Stimulated activated CD4-positive, alpha-beta T cell treated with anti-CD3 and anti-CD28 coated beads, Interleukin-15, amount 100 ng/mL, for 1 hour (primary cell): ENCODE measurements at places on chromosomes 1 and 21.

- no peak for DNase-seq
Observed at GRCh38 chr1:47559944-47560695, 122.3 kb downstream of the FOXD2 start.

DNA sequence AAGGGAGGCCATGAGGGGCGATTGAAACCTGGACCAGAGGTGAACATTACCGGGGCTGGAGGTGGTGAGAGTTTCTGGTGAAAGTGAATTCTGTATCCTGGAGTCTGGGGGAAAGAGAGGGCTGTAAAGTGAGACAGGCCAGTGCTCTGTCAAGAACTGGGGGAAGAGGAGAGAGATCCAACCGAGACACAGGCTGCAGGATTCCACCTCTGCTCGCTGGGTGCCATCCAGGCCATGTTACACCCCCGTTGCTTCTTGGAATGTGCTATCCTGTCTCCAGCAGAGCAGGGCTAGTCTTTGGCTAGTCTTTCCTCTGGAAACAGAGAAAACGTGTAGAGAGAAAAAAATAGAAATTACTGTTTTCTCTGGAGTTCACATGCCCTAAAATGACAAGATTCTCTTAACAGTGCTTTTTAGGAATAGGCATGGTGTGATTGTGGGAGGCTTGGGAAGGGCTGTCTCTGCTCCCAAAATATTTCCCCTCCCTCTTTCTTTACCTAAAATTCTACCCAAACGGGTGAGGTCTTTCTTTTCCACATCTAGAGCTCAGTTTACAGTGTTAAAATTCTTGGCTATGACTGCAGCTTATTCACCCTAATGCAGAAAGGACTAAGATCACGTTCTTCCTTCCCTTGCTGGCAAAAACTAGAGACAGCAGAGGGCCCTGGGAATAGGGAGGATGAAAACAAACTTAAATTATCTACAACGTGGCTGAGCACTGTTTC, 16.5 kb upstream of the OVAAL start:
- no peak for DNase-seq

DNA sequence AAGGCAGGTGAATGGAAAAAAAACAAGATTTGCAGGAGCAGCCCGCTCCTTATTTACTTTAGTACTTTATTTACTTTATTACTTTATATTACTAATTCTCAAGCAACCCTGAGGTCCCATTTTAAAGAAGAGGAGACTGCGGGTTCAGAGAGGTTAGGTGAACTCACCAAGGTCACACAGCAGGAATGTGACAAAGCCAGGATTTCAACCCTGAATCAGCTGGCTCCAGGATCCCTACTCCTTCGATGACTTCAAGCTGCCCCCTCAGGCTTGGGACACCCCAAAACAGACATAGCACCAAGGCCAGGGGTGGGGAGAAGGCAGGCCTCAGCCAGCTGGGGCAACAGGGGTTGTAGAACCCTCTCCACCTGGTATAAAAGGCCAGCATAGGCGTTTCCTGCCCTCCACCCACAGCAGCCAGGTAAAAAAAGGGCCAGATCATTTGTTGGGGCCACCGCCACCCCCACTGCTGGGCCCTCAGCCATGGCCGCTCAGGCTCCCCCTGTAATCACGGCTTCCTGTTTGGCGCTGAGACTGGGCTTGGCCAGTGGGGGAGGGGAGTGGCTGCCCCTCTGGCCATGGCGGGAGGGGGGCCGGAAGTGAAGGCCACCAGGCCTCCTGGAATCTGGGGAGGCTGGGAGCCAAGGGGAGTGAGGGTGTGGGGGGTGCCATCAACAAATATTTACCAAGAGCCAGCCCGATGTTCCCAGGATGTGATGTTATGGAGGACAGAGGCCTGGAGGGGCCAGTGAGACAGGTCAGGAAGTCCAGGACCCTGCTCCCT, 6.6 kb downstream of the SDC3 start:
- DNase-seq = no peak

GRCh38 chr1:8800416-8800815, 17.0 kb downstream of the RERE start:
- DNase-seq = no peak

GRCh38 chr1:170672316-170672715, 8.4 kb downstream of the PRRX1 start:
- DNase-seq = no peak

DNA sequence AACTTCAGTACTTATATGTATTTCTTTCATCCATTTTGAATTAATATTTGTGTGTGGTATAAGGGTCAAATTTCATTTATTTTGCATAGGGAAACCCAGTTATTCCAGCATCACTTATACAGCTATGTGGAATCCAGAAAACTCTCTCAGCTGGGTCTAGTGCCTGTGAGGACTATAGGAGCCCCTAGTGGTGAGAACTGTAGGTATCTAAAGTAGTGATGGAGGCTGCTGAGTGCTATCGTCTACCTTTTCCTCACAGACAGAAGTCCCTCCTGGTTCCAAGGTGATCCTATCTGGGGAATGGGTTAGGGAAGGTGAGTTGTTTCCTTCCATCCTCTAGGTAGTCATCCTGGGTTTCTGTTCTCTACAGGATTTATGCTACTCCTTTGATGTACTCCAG, 352.0 kb upstream of the C1orf87 start:
- DNase-seq = no peak

DNA sequence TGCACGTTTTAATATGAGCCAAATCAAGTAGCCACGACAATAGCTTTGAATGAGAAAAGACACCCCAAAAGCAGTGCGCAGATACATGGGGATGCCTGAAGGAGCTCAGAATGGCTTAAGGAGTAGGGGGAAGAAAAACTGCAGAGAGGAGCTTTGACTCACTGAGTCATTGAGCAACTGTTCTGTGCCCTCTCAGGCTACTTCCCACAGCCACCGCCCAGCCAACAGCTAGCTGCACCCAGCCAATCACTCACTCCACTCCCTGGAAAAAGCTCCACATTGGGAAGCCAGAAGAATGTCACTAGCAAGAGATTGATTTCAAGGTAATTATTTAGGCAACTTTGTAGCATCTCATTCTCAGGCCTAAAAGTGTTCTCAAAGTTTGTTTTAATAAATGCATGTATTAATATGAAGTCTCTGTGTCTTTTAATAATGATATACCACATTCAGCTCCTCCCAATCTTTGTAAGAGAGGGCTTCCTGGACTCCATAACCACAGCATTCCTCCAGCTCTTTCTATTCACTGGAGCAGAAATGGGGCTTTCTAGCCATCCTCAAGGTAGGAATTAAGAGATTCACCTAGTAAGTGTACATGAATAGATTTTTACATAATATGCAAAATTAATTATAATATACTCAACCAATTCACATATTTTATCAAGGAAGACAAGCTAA, 16.8 kb downstream of the DUSP10 start:
- DNase-seq = no peak

DNA sequence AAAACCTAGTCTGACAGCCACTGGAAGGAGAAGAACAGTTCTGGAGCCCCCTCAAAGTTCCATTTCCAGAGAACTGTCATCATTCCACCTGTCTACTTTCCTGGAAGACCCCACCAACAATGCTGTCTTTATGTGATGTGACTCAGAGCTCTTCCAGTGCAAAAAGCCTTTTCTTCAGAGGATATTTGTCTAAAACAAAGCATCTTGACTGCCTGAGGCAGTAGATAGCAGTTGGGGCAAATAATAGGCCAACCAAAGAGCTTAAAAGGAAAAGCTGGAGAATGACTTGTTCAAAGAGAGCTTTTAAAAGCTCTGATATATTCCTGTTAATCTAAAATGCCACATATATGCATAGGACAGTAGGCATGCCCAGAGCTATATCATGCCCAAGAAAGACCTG, 62.6 kb downstream of the MIS18A start:
- no peak for DNase-seq

DNA sequence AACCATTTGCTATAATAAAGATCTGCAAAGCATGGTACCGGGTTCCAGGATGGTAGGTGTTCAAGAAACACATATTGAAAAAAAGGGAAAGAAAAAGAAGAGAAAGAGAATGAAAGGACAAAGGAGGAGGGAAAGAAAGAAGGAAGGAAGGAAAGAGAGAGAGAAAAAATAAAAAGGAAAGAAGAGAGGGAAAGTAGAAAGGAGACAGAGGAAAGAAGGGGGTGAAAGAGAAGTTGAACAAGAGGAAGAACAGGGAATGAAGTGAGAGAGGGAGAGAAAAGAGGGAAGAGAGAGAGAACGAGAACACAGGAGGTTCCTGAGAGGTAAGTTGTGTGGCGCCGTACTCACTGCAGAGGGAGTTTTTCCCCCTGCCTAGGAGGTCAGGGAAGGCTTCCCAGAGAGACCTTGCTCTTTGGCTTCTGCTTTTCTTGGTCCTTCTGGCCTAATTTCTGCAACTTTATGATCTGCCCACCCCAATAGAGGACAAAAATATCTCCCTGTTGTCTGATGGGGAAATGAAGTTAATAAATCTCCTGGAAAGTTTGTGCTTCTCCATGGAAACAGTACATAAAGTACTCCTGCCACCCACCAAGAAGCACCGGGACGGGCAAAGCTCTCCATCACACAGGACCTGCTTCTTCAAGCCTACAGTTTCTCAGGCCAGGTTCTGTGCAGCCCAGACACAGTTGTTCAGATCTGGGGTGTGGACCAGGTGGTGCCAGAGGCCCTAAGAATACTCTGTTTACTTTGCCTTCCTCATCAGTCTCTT, 124.8 kb downstream of the ROR1 start:
- no peak for DNase-seq

DNA sequence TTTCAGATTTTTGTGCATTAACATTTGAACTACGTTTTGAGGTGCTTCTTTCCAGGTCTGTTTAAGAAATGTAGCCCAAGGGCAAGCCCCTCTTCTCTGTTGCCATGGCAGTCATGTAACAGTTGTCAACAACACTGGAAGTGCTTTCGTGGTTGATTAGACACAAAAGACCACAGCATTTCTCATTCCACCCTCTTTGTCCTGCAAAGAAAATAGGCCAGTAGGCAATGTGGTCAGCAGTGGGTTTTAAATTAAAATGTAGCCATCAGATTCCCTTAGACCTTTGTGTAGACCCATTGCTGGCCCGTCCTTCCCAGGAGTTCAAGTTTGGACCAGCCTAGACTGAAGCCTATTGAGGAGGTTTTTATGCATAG, 35.4 kb downstream of the VANGL1 start:
- DNase-seq = no peak

- no peak for DNase-seq
Observed at GRCh38 chr1:71502006-71502405, 421.2 kb upstream of the ZRANB2 start.

- DNase-seq = no peak
Observed at GRCh38 chr1:172004671-172005070, 163.4 kb downstream of the DNM3 start.

GRCh38 chr1:93821423-93822144, 57.4 kb downstream of the DNTTIP2 start:
- no peak for DNase-seq

GRCh38 chr1:1299686-1300351, 7.9 kb downstream of the ACAP3 start:
- no peak for DNase-seq

DNA sequence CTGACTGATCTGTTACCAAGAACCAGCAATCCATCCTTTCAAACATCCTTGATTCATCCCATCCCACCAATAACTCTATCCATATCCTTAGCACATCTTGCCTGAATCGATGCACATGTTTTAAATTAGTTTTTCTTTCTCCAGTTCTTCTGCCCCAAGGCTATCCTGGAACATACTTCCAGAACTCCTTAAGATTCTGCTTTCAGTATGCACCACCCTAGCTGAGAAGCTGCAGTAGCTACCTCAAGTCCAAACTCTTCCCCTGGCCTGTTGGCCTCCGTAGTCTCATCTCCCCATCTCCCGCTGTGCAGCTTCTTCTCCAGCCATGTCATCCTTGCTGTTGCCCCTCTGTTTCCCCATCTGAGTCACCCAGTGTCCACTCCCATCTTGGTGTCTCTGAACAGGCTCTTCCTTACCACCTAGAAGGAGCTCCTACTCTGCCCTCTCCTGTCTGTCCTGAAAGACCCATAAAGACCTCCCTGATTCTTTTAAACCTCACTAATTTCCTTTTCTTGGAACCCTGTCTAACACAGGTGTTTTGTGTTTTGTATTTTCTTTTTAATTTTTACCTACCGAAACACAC, 108.0 kb downstream of the SGIP1 start:
- DNase-seq = no peak

- no peak for DNase-seq
Observed at GRCh38 chr1:5982276-5982675, 9.9 kb downstream of the NPHP4 start.

DNA sequence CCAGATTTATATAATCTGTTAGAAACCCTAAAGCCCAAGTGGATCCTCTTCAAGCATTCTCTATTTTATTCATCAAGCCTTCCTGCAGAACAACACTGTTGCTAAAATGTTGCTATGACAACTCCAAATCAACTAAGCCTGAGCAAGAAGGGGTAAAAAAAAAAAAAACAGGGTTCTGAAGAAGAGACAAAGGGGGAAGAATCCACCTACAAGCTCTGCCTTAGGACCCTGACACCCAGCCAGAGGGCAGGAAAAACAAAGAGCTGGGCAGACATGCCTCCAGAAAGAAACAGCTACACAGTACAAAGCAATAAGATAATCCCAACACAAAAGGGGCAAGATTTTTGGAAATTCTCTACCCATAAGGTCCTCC, 1.3 kb downstream of the USF1 start:
- DNase-seq = no peak

- no peak for DNase-seq
Observed at GRCh38 chr1:180837020-180837419, 75.7 kb upstream of the KIAA1614 start.

GRCh38 chr1:183103147-183103546, 79.9 kb downstream of the LAMC1 start:
- no peak for DNase-seq

- DNase-seq = no peak
Observed at GRCh38 chr21:44552681-44553080, 1.4 kb upstream of the KRTAP10-2 start.

GRCh38 chr21:45828580-45829570, 152.7 kb upstream of the COL6A1 start:
- DNase-seq = no peak

- no peak for DNase-seq
Observed at GRCh38 chr1:233607252-233608119, 6.4 kb upstream of the KCNK1 start.

DNA sequence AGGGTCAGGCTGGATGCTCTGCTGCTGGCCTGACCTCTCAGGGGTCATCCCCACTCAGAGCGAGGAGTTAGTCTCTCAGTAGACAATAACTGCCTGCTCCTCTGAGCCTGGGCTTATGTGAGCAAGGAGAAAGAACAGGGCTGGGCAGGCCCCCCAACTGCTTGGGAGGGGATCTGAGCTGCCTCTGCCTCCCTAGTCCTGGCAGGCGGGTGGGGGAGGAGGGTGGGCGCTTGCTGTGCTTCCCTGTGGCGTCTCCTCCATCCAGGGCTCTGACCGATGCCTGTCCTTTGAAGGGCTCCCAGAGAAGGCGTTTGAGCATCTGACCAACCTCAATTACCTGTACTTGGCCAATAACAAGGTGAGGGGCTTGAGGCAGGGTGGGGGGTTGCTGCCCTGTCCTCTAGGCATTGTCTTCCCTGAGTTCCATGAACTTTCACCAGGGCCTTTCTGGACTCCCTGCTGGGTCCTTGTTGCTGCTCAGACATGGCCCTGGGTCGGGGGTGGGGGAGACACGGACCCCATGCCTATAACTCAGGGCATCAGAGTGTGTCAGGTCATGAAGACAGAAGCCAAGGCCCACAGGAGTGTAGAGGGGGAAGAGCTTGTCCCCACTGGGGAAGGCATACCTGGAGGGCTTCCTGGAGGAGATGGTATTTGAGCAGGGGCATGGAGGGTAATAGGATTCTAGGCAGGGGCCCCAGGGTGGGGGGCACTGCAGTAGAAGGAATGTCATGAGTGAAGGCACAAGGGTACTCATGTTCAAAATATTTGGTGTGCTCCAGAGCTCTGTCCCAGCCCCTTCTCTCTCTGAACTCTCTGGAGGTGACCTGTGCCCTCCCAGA, 12.5 kb downstream of the PODN start:
- no peak for DNase-seq
